Femur (tissue), 1 donor: ENCODE measurements at places on chromosomes 2 and 18.
A peak's percentile ranks its signal among the peaks of the same experiment; 100 is the strongest.

GRCh38 chr2:105427485-105427884, 28.6 kb upstream of the FHL2 start:
- no peak for DNase-seq

GRCh38 chr2:208279236-208279635, 13.2 kb downstream of the PIKFYVE start:
- no peak for DNase-seq

DNA sequence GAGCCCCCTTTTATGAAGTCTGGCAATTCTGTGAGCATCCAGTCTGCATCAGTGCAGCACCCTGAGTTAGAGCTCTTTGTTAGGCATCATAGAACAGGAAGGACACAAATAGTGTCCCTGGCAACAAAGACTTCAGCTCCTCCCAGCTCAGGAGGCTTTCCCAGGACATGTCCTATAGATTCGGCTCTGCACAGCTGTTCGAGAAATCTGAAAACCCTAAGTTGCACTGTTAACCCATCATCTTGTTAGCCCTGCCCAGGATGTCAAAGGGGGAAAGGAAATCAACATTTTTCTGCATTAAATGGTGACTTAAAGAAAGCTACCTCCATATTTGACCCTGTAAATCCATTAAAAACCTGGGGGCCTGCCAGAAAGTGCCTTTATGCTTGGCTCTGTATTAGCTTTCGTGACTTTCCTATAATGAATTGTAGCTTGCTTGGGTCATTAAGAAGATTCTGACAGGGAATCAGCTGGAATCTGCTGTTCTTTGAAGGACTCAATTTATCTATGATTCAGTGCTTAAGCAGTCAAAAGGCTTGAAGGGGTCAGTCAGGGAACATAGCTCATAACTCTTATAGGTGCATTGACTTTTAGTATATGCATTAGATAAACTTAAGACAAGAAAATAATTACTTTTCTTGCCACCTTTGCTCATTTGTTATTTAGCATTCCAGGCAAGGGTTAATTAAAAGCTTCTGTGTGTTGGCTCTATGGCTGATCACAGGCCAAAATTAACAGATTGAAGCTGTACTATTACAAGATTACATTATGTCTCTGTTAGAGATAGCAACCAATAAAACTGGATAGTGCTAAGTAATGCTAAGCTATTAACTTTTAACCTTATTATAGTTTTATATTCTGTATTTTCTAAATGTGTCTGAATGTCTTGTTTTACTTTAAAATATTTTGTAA, 20.6 kb downstream of the ERMN start:
- no peak for DNase-seq

- DNase-seq, result no peak
Observed at GRCh38 chr18:25047421-25047820, 304.5 kb downstream of the ZNF521 start.

DNA sequence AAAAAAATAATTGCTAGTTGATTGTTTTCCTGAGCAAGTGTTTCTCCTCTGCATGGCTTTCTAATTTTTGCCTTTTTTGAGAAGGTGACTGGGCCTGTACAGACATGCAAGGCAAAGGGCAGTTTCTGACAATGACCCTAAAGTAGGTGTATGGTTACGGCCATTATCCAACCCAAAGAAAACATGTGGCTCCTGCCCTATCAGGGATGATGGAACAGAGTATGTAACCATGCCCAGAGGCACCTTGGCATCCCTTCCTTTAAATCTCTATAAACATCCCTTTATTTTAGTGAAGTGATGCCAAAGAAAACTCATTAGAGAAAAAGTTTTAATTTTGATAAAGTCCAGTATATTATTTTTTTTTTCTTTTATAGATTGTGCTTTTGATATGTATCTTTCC, 217.5 kb downstream of the LPIN1 start:
- no peak for DNase-seq

DNA sequence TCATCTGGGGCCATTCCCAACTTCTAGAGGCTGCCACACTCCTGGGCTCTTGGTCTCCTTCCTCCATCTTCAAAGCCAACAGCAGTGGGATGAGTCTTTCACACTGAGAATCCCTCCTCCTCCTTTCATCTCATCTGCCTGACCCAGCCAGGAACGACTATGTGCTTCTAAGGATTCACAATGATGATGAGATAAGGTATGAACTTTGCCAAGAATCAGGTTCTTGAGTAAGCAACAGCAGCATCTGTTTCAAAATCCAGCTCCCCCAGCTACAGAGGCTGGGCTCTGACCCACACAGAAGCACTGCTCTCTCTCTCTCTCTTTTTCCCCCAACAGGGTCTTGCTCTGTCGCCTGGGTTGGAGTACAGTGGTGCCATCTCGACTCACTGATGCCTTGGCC, 46.4 kb downstream of the TIMM21 start:
- DNase-seq, result no peak

- peak; percentile 53 for DNase-seq
Observed at GRCh38 chr2:128357506-128358370, 39.1 kb upstream of the HS6ST1 start.

DNA sequence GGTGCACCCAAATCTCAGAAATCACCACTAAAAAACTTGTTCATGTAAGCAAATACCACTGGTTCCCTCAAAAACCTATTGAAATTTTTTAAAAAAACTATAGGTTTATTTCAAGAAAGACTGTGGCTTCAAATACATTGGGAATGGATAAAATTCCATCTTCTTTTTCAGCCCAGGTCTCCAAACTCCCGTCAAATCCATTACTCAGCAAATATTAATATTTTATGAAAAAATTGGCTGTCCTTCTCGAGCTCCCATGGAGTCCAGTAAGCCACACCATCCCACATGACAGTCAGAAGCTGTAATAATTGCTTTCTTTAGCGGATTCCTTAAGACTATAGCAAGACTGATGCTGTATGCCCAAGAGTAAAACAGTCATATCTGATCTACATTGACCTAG, 204.4 kb upstream of the DOK6 start:
- no peak for DNase-seq

DNA sequence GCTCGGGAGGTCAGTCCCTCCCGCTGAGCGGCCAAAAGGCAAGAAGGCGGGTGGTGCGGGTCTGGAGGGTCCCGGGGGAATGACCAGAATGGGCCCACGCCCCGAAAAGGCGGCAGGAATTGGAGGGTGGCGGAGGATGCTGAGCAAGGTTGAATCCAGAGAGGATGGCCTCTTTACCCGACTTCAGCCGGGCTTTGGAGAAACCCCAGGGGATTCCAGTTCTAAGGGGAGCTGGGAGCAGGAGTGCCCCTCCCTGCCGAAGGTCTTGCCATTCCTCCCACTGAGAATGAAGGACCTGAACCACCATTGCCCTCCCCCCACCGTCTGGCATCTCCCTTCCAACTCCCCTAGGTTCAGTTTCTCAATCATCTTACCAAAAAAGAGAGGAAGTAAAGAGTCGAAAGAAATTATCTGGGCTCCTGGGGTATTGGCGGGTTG, 38.9 kb upstream of the ATP6V1B1 start:
- DNase-seq, result no peak

- no peak for DNase-seq
Observed at GRCh38 chr2:38529208-38529607, 73.5 kb downstream of the HNRNPLL start.

- DNase-seq, result no peak
Observed at GRCh38 chr2:5594249-5594695, 97.9 kb upstream of the SOX11 start.

DNA sequence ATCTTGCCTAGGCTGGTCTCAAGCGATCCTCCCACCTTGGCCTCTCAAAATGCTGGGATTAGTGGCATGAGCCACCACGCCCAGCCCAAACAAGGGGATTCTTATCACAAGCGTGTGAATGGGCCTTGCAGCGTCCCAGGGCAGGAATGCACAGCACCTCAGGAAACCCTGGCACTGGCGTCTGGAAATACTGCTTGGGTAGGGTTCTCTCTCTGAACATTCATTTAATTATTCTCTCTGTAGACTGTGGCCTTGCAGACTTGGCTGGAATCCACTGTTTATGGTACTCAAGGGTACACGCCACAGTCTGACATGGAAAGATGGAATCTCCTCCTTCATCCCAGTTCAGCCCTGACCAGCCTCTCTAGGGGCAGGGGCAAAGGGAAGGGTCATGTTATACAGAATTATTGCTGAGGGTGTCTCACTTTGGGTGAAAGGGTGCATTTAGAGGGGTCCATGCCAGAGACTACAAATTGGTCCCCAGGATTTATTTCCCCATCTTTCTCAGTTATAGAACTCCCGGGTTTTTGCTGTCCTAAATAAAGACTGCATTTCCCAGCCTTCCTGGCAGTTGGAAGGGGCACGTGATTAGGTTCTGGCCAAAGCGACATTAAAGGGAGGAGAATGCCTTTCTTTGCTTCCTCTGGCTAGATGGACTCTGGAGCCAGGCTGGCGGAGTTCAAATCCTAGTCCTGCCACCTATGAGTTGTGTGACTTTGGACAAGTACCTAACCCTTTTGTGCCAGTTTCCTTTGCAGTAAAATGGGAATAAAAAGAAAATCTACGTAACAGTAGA, 147.2 kb upstream of the HAAO start:
- peak; percentile 35 for DNase-seq

DNA sequence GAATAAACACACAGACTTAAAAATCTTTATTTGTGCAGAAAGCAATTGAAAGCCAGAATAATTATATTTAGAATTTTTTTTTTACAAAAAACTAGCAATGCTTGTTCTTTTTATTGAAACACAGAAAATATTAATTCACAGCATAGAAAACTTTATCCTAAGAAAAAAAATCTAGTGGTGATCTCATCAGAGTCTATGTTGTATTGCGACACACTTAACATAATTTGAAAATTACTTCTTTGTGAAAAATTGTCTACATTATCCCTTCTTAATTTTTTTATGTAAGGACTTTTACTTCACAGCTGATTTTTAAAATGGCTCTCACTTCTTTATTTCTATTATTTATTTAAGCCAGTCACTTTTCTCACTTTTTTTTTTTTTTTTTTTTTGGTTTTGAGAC, 103.4 kb downstream of the LDLRAD4 start:
- DNase-seq, result no peak

DNA sequence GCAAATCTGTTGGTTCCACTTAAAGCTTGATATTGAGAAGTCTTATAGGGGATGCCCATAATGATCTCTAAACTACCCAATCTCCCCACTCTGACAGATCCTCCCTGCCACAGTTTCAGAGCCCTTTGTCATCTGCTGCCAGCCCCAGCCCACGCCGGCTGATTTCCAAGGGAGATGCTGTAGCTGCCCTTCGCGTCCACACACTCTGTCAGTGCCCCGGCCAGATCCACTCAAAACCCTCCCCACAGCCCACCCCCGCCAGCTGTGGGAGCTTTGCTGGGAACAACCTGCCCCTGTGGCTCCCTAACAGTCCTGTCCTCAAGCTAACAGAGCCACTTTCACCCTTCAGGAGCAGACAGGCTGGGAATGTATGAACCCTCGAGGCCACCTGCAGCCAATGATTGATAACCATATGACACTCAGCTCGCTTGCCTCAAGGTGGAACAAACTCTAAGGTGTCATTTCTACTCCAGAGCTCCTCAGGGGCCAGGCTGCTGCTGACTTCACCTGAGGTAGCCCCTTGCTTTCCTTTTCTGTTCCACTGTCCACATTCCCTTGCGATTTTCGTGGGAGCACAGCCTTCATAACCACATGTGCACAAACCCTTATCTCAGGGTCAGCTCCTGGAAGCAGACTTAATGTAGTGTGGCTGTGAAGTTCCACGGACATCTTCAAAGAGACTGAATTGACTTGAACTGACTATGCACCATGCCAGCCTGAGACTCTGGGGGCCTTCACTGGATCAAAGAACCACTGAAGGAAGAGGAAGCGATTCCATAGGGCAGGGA, 92.6 kb upstream of the LGALSL start:
- no peak for DNase-seq

- DNase-seq, result no peak
Observed at GRCh38 chr2:171201271-171201670, 40.6 kb upstream of the TLK1 start.

- no peak for DNase-seq
Observed at GRCh38 chr2:185466915-185467314, 271.7 kb upstream of the FSIP2 start.

- DNase-seq, result no peak
Observed at GRCh38 chr2:224393157-224393872, 8.6 kb downstream of the FAM124B start.

- DNase-seq, result no peak
Observed at GRCh38 chr18:39620551-39621168, 2055.1 kb upstream of the CELF4 start.

DNA sequence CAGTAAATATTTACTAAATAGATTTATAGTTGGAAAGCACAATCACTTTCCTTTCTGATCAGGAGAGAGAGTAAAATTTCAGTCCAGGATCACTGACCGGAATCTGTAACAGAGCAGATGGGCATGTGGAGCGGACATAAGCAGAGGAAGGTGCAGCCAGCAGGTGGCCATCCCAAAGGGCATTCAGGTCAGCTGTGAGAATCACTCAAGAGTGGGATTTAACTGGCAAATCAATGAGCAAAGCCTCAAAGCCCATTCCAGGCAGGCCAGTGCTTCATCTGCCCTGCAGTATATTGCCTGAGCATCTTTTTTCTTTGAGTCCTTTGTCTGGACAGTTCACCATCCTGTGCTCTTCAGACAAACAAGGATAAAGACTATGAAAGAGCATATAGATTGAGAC, 166.4 kb upstream of the SLC14A2 start:
- DNase-seq, result no peak

GRCh38 chr2:69989441-69990105, 28.1 kb upstream of the ASPRV1 start:
- no peak for DNase-seq

DNA sequence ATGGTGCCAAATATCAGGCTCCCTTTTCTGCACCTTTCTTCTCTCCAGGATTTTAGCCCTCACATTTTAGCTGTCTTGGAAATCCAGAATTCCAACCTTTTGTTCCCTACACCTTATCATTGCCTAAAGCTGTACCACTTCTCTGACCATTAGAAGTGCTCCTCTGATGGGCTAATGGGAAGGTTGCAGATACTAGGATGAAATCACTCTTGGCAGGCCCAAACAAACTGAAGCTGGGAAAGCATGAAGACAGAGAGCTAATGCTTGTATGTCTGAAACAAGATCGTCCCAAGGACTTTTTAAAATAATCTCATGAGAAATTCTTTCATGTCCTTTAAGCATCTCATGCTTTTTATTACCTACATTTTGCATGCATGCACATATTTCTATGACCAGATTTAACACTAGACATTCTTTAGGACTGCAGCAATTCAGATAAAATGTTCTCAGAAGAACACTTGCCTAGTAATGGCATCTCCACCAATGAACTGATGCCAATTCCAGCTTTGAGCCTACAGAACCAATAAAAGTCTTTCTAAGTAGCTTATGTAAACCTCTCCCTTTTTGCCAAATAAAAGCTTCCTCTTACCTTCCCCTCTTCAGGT, 98.4 kb upstream of the OSR1 start:
- DNase-seq, result no peak
